Stimulated activated CD4-positive, alpha-beta T cell treated with anti-CD3 and anti-CD28 coated beads, TNF-alpha, amount 100 ng/mL, for 4 hours (primary cell): ENCODE measurements at places on chromosomes 2 and 18.
A peak's percentile ranks its signal among the peaks of the same experiment; 100 is the strongest.

GRCh38 chr2:161178756-161179155 lies 18.5 kb downstream of the TANK start:
- no peak for DNase-seq

- DNase-seq: no peak
Observed at GRCh38 chr18:60090170-60090569, 190.4 kb downstream of the PMAIP1 start.

DNA sequence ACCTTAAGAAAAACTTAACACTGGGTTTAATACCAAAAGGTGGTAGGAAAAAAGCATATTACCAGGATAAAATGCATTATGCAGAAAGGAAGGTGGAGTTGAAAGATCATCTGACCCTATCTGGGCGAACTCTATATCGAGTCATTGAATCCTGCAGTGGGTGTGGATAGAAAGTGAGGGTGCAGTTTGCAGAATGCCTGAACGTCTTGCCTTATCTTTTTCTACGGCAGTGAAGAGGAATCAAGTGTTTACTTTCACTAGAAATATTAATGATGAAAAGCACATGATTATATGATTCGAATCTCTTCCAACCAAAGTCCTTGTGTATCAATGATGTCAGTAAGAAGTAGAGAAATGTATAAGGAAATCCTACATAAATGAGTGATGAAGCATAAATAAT lies 4.3 kb upstream of the CAVIN2 start:
- no peak for DNase-seq

DNA sequence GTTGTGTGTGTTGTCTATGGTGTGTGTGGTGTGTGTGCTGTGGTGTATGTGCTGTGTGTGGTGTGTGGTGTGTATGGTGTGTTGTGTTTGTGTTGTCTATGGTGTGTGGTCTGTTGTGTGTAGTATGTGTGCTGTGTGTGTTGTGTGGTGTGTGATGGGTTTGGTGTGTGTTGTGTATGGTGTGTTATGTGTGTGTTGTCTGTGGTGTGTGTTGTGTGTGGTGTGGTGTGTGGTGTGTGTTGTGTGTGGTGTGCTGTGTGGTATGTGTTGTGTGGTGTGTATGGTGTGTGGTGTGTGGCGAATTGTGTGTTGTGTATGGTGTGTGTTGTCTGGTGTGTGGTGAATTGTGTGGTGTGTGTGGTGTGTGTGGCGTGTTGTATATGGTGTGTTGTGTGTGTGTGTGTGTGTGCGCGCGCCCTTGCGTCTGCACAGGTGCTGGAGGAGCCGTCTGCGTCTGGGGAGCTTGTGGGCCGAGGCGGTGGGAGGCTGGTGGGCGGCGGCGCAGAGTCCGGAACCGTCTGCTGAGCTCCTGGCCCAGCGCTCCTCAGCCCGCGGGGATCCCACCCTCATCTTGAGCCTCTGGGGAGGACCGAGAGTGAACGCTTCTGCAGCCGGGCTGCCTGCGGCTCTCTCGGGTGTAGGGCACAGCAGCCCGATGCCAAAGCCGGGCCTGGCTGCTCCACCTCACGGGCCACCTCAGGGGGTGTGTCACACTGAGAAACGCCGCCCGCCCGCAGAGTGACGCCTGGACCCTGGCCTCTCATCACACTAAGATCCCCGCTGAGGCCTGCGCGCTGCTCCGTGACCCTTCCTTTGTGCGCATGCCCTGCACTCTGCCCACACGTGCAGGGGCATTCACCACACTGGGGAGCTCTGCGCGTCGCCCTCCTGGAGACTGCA lies 8.8 kb upstream of the ADI1 start:
- DNase-seq: no peak

- DNase-seq: no peak
Observed at GRCh38 chr2:193584522-193584938, 1389.8 kb upstream of the TMEFF2 start.

DNA sequence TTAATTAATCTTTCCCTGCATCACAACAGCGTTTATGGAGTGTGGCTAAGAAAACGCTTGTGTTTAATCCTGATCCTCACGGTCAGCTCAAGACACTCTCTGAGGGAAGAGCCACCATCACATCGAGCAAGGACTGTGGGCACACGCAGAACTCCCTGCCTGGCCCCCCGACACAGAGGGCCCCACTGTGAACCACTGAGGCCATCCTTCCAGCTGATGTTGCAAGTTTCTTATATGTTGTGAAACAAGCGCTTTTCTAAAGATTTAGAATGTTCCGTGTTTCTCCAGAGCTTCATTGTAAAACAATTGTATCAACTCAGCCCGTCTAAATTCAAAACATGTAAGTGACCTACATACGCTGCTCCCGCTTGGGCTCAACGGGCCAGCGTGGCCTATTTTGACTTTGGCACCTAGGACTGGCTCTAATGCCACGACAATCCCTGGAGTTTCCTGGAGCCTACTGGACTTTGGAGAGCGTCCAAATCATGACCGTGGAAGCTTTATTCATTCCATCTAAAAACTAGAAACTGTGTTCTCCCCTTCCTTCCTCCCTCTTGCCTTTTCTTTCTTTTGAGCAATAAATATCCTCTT lies 34.9 kb downstream of the SERPINE2 start:
- DNase-seq: no peak

GRCh38 chr2:128273469-128274081 lies 45.1 kb downstream of the HS6ST1 start:
- DNase-seq: no peak

- no peak for DNase-seq
Observed at GRCh38 chr18:44626807-44627206, 53.9 kb upstream of the SETBP1 start.

DNA sequence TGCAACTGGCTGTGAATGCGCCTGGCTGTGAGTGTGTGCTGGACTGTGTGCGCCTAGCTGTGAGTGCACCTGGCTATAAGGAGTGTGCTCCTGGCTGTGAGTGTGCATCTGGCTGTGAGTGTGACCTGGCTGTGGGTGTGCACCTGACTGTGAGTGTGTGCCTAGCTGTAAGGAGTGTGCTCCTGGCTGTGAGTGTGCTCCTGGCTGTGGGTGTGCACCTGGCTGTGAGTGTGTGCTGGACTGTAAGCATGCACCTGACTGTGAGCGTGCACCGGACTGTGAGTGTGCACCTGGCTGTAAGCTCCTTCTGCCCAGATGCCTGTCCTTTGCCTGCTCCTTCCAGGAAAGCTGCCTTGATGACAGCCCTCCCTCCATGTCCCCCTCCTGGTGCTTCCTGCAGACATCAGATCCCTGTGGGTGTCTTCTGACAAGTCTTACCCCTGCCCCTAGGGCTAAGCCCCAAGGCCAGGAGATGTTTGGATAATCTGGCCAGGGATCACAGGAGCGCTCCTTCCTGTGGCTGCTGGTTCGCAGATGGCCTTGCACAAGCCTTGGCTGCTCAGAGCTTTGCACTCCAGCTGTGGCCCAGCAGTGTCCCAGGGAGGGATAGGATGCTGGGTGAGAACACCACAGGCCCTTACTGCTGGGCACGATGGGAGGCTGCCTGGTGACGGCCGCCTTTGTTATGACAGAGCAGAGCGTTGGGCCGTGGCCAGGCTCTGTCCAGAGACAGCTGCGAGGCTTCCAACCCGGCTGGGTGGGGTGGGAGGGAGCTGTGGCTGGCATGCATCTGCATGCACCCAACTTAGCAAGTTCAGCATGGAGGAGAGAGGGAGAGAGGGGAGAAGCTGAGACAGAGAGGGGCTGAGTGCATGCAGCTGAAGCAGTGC lies 89.9 kb downstream of the GLI2 start:
- no peak for DNase-seq

DNA sequence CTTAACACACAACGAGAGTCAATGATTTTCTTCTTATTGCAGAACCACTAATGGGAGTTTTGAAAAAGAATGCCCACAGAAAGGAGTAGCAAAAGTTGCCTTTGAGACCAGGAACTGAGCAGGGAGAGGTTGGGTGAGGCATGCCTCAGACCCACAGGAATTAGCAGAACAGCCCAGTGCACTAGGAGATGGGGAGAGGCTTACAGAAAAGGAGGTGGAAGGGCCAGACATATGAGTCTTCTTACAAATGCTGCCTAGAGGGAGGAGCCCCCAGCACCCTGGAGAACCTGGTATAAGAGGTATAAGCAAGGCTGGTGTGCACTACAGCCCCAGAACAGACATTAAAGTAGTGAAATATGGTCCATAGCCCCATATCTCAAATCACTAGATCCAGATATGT lies 162.0 kb downstream of the DTNA start:
- no peak for DNase-seq

DNA sequence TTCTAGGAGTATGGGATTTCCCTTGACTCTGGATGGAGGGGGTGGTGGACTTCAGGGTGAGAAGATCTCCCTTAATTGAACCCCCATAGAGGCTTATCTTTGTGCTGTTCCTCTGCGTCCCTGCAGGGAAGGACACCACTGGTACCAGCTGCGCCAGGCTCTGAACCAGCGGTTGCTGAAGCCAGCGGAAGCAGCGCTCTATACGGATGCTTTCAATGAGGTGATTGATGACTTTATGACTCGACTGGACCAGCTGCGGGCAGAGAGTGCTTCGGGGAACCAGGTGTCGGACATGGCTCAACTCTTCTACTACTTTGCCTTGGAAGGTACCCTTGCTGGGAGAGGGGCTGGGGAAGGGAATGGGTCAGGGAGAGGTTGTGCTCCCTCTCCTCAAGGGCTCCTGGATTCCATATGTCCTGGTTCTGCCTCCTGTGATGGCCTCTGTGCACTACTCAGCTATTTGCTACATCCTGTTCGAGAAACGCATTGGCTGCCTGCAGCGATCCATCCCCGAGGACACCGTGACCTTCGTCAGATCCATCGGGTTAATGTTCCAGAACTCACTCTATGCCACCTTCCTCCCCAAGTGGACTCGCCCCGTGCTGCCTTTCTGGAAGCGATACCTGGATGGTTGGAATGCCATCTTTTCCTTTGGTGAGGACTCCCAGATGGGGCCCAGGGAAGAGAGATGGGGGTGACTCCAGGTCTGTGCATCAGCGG lies 19.3 kb downstream of the PRKAG3 start:
- DNase-seq: no peak

DNA sequence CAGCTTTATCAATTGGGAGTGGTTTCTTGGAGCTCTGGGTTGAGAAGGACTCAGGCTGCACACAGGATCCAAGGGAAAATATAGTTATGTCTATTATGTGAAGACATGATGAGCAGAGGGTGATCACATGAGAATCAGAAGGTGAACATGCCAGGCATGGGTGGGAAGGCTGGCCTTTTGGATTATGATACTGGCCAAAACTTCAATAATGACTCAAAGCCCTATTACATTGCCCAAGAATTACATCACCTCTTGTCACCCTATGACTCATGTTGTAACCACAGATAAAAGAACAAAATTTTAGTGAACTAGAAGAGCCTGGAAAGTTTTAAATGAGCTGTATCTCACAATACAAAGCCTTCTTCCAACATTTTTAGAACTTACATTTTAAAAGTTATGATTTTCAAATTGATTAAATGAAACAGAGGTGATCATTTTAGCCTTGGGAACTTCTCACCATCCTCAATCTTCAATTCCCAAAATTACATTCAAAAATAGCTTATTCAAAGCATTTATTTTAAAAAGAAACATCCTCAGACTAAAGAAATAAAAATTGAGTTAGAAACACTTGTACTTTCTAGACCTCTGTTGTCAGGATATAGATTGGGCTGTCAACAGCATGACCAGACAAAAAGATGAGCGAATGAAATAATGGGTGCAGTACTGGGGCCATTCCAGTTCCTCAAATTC lies 428.3 kb downstream of the MBD2 start:
- no peak for DNase-seq

GRCh38 chr2:127641846-127642507 lies 4.0 kb upstream of the GPR17 start:
- DNase-seq: no peak

GRCh38 chr18:72762515-72763122 lies 105.2 kb downstream of the NETO1 start:
- DNase-seq: no peak

DNA sequence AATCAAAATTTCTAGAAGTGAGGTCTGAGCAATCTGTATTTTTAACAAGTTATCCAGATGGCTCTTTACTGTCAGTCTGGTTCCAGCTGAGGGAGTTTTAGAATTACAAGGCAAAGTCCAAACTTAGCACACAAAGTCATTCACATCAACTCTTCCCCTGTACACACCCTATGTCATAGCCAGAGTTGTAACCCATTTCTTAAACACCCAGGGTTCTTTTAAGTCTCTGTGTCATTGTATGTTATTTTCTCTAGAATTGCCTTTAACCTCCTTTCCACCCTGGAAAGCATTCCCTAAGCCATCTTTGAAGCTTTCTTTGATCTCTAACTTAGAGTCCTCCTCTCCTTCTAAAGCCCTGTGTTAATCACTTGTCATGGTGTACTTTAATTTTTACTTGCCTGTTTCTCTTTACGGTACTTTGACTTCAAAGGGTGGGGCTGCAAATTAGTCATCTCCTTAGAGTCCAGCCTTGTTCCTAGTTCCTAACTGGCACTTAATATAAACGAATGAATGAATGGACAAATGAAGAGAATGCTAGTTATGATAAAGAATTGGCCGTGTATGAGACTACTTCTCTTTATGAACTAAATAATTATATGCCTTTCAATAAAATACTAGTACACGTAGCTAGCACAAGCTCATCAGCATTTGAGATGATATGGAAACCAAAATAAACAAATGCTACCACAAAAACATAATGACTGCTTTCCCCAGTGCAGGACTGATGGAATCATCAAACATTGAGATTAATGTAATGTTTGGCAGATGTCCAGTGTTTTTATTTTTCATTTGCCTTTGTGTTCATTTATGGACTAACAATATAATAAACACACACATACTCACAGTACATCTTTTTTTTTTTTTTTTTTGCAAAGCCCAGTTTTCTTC lies 11.9 kb upstream of the ACTR3 start:
- no peak for DNase-seq

DNA sequence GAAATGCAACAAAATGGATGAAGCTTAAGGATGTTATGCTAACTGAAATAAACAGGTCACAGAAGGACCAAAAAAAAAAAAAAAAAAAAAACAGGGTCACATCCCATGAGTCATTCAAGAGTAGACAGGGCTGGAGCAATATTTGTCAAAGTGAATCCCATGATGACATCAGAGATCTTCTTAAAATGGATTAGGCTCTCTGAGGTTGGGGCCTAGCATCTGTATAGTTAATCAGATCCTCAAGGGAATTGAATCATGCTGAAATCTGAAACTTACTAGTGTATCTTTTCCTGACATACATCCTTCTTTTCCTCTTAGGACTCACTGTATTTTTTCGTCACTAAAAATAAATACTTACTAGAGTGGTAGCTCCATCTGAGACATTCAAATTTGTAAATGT lies 380.6 kb upstream of the NXPH2 start:
- no peak for DNase-seq

GRCh38 chr2:240997141-240997855 lies 1.1 kb upstream of the SNED1 start:
- no peak for DNase-seq

- peak; percentile 61 for DNase-seq
Observed at GRCh38 chr2:203811491-203812221, 55.9 kb upstream of the CTLA4 start.

DNA sequence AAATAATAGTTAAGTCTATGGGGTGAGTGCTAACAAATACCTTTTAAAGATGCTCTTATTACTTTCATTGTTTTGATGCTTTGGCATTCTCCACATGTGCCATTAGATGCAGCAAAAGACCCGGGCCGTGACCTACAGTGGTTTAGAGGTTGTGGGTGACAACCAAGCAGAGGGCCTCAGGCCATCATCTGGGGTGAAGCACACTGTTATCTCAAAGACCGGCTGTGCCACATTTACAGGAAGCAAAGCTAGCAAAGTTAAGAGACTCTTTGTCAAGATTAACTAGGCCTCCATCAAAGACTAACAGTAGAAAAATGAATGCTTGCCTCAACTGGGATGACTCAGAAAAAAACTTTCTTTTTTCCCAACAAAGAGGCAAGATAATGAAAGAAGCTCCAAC lies 695.3 kb downstream of the SATB2 start:
- no peak for DNase-seq

GRCh38 chr2:45180033-45180746 lies 170.9 kb upstream of the SIX2 start:
- no peak for DNase-seq
